ENCODE measurements at places on chromosomes 2 and 18.

GRCh38 chr2:45242161-45242741 lies 233.0 kb upstream of the SIX2 start:
- DNase-seq = no peak

DNA sequence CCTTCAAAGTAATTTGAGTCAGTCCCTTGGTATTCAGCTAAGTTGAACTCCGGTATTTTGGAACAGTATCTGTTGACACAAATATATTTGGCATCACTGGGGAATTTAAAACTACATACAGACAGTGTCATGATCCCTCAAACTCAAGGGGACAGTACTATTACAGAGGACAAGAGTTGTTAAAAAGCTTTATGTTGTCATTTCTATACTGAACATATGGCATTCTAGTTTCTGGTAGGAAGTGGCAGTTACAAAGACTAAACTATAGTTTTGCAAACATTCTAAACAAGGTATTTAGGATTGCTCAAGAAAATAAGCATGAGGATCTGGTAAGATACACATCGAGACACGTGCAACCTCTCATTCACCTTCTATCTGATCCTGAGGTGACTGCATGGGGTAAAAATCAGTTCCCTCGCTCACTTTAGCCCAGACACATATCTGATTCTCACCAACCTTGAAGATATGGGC lies 16.6 kb upstream of the CCNYL1 start:
- no peak for DNase-seq

DNA sequence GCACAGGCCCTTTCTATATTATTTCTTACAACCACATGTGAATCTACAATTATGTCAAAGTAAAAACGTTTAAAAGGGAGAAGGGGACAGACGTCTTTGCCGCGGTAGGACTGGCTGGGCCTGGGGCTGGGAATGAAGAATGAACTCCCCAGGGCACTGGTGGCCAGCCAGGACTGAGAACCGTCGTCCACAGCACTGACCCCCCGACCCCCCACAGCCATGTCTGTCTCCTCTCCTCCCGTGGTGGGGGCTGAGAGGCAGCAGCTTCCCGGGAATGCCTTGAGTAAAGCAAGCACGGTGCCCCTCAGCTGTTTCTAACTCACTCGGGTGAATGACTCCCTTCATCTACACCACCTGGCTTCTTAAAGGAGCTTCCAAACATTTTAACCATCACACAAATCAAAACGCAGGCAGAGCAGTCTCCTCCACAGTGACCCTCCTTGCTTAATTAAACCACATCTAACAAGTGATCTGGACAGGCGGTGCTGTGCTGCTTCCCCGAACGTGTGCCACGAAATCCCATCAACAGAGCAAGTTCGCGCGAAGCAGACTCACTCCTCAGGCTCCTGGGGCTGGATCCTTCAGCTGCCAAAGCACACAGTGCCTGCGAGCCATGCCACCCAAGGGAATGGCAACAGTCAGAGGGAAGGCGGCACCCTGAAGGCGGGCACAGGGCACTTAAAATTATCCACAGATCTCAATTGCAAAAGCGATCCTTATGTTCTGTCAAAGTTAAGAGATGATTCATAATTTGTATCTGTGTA lies 217.7 kb downstream of the EIPR1 start:
- no peak for DNase-seq

- no peak for DNase-seq
These were observed 87.6 kb downstream of the ACKR3 start for GRCh38 chr2:236657215-236657614.

GRCh38 chr2:171985076-171985475 lies 14.7 kb upstream of the METAP1D start:
- DNase-seq = no peak

- no peak for DNase-seq
These were observed 87.3 kb downstream of the ADD2 start for GRCh38 chr2:70680735-70681134.

DNA sequence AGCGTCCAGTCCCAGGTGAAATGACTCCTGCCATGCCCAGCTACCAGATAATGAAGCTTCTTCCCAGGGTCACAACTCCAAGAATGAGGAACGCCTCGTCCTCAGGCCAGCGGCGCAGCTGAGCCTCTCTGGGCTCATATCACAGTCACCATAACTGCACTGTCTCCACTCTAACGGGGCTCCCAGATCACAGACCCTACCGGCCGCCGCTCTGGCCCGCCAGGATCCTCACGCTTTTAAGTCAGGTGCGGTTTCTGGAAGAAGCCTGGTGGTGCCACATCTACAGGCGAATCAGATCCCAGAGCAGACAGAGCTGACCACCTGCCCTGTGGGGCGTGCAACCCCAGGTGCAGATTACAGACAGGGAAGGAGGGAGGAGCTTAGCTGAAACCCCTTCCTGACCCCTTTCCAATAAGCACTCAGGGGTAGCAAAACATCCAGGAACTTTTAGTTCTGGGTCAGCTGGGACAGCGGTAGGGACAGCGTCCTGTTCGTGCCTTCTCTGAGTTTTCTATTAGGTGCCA lies 3.7 kb upstream of the ACKR3 start:
- DNase-seq = no peak

- peak; percentile 60 for DNase-seq
These were observed 963 bp downstream of the INPP1 start for GRCh38 chr2:190344276-190344827.

- no peak for DNase-seq
These were observed 69.8 kb upstream of the PDE1A start for GRCh38 chr2:182496596-182496995.

- no peak for DNase-seq
These were observed 1.5 kb downstream of the ZNF532 start for GRCh38 chr18:58866066-58866772.

DNA sequence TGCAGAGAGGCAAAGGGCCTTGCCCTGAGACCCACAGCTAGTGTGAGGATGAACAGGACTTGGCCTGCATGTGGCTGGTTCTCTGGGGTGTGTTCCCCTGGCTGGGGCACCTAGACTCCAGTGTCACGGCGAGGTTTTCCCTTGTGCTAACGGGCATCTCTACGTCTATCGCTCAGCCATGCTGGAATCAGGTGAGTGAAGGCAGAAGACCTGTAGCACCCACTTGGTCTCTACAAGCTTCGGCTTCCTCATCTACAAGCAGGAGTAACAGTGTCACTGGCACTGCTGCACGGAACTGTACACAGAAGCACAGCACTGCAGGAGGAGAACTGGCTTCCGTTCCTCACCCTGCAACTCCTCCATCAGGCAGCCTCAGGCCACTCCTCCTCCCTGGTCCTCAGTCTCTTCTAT lies 30.6 kb downstream of the HS1BP3 start:
- no peak for DNase-seq

GRCh38 chr2:201223089-201224073 lies 37.0 kb upstream of the CASP8 start:
- no peak for DNase-seq

GRCh38 chr2:206143451-206143850 lies 15.8 kb downstream of the NDUFS1 start:
- no peak for DNase-seq

GRCh38 chr18:56443166-56443907 lies 195.1 kb downstream of the TXNL1 start:
- no peak for DNase-seq

DNA sequence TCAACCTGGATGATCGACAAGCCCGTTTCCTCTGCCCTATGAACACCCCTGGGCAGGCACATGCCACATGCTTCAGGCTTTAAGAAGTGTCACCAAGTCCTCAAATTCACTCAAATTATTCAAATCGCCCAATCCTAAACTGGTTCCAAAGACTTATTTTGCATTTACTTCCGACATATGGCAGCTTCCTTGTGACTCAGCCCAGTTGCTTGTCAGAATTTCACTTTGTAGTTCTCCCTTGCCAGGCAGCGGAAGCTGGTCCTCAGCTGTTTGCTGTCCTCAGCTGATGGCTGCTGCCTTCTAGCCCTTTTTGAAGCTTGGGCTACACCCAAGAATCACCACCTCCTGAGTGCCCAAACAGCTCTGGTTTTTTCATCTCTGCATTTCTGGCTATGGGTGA lies 105.4 kb upstream of the LMAN1 start:
- no peak for DNase-seq

GRCh38 chr2:14417551-14417950 lies 215.0 kb upstream of the LRATD1 start:
- no peak for DNase-seq

Data from iPS-NIHi11 (cell line).